ENCODE measurements at places on chromosomes 4 and X.

- DNase-seq = no peak
Measured at GRCh38 chrX:24838629-24839028, 144.9 kb downstream of the POLA1 start.

GRCh38 chr4:86033171-86033570 lies 326.7 kb downstream of the MAPK10 start:
- DNase-seq = no peak

- DNase-seq = peak; percentile 16
Measured at GRCh38 chrX:48972220-48973164, 848 bp upstream of the KCND1 start.

- DNase-seq = no peak
Measured at GRCh38 chrX:17187136-17187756, 187.8 kb upstream of the NHS start.

GRCh38 chr4:151887031-151887815 lies 126.4 kb upstream of the GATB start:
- no peak for DNase-seq

- DNase-seq = no peak
Measured at GRCh38 chr4:112061207-112061817, 83.9 kb upstream of the FAM241A start.

DNA sequence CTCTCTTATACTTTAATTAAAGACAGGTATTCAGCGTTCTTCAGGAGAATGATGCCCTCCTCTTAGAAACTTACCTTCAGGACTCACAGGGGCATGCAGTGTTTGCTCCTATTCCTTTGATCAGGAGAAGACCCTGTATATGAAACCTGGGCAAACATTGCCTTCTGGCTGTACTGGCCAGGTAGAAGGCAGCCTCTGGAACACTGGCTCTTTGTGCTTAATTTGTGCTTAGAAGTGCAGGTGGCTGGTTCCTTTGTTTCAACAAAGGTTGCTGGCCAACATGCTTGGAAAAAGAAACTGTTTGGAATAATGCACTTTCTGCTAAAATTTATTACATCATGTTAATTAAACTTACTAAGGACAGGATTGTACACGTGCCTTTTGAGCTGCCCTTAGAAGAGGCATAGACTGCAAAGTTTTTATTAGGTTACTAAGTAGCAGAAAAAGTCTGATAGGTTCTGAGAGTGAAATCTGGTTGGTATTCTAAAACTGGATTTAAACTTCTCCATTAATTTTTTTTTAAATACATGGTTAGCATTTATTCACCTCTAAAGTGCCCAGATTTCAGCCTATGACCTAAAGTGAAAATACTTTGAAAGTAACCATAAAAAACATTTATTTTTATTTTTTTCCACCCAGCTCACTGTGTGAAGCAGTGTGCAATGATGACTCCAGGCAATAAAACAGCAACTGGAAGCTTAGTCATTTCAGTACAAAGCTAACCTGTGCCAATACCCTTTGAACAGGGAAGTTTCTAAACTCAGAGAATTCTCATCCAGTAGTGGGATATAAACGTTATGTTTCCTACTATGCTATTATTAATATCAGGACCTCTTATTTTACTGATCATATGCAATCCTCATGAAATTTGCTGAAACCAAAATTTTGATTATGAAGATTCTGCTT lies 11.3 kb downstream of the RASSF6 start:
- DNase-seq = no peak

- DNase-seq = no peak
Measured at GRCh38 chrX:153670748-153671588, 2.6 kb downstream of the PNCK start.

All from nephron progenitor cell (in vitro differentiated cells).